ENCODE measurements at places on chromosomes 5 and 9.

DNA sequence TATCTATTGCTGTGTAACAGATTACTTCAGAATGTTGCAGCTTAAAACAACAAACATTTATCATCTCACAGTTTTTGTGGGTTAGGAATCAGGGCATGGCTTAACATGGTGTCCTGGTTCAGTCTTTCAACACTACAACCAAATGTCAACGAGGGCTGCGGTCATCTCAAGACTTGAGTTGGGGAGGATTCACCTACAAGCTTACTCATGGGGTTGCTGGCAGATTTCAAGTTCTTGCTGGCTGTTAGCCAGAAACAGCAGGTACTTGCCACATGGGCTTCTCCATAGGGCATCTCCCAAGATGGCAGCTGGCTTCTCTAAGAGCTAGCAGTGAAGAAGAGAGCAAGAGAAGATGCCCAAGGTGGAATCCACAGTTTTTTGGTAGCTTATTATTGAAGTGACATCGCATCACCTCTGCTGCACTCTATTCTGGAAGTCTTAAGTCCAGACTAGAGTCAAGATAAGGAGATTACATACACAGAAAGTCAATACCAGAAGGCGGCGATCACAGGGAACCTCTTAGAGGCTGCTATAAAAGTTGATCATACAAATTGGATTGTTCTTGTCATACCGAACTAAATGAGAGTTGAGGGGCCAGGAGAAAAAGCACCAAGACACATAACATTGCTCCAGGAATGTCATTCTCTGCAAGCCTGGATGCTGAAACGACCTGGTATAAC is 42.2 kb downstream of the C9orf153 start:
- no peak for DNase-seq

DNA sequence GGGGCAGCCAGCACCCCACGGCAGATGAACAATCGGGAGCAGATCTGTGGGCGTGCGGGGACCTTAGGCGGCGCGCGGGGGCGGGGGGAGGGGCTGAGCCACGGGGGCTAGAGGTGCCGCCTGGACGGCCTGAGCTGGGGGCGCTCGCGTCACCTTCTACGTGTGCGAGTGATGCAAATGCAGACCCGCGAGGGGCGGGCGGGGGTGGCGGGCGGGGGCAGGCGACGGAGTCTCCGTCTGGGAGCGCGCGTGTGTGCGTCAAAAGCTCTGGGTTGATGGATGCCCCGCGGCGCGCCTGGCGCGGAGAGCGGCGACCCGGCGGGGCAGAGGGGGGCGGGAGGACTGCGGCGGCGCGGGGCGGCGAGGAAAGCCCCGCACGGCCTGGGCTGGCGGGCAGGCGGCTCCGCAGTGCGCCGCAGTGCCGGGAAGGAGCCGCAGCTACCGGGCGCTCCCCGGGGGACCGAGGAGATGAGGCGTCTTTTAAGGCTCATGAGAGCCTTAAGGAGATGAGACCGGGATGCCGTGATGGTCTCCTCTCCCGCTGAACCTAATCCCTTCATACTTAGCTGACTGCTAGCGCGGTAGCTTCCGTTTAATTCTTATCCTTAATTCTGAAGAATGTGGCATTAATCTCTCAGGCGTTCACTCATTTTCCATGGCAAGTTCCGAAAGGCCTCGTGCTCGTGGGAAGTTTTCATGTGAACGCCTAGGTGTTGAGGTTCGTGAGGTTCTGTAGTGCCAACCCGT is 1.5 kb downstream of the SV2C start:
- no peak for DNase-seq

GRCh38 chr5:67283275-67283987 is 86.8 kb upstream of the CD180 start:
- no peak for DNase-seq

DNA sequence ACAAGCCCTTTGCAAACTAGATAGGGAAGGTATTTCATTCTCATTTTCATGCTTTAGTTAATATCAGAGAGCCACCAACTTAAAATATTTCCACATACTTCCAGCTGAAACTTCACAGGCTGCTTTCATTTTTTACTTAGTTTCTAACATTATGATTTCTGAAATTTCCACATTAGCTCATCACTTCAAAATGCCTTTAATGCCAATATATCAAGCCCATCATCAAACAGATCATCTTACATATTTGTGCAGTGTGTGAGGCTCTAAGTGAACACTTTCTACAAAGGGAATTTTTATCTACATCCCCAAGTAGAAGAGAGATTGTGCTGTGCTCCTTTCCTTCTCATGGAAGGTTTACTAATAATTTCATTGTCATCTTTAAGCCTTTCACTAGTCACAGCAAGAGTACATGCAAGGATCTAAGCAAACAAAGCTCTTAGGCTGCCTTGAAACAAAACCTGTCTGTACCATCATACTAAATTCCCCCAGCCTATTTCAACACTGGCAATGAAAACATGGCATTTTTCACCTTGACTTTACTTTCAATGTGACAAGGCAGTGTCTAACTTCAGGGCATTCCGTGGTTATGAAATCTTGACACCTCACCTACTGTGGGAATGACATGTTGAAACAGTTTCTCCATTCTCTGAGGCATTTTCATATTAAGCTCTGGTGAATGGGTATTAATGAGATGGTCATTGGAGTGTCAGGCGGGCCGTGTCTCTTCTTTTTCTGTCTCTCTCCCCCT is 45.4 kb downstream of the PPP2R2B start:
- no peak for DNase-seq

DNA sequence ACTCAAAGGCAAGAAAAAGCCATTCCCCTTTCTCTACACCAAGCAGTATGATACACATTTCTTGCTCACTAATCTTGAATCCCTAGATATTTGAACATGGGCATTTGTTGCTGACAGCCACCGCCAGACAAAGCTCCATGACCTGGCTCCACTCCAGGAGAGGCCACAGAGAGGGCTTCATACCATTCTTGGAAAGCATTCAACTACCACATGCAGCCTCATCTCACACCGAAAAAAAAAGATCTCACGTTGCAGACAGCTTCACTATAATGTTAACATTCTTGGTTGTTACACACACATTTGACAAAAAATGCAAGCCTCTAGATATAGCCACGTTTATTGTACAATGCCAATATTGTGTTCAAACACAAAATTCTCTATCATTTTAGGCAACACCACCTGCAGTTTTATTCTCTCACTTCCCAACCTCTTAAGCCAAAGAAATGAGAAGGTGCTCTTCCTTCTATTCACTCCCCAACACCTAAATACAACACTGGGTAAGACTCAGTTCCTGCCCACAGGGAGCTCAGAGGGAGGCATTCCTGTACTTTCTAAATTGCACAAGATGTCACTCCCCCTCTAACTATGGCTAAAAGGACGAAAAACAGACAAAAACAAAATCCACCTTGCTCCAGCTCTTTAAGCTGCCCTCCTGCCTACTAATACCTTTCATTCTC is 222.4 kb downstream of the TSSK1B start:
- no peak for DNase-seq
